ENCODE measurements at places on chromosomes 7 and 10.

DNA sequence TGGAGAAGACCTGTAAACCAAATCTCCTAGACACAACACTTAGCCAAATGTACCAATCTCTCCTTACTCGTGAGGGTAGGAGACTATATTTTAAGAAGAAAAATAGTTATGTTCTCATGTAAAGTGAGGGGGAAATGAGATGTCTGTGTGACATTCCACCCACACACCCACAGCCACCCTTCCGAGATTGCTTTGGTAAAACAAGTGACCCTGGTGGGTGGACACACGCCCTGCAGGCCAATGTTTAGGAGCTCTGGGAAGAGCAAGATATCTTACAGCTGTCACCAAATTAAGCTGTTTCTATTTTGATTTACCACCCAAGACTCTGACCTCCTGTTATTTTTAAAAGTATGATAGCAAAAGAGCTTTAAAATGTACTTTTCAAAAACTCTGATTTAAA, 147.2 kb upstream of the PFKP start:
- DNase-seq, result no peak

- peak; percentile 5 for DNase-seq
These were observed 1.6 kb downstream of the FAM24A start for GRCh38 chr10:122911889-122912484.

- no peak for DNase-seq
These were observed 325.5 kb downstream of the LHFPL3 start for GRCh38 chr7:104653825-104654401.

GRCh38 chr10:75208181-75208580, 2.4 kb upstream of the VDAC2 start:
- no peak for DNase-seq

- no peak for DNase-seq
These were observed 60.3 kb downstream of the RAB18 start for GRCh38 chr10:27564398-27564797.
